CD4-positive, alpha-beta T cell treated with Interleukin-2 at 100 ng/mL for 4 hours (primary cell): ENCODE measurements at places on chromosomes 1 and 21.

GRCh38 chr1:116763116-116763786 lies 9.0 kb downstream of the CD2 start:
- DNase-seq: peak; percentile 87

DNA sequence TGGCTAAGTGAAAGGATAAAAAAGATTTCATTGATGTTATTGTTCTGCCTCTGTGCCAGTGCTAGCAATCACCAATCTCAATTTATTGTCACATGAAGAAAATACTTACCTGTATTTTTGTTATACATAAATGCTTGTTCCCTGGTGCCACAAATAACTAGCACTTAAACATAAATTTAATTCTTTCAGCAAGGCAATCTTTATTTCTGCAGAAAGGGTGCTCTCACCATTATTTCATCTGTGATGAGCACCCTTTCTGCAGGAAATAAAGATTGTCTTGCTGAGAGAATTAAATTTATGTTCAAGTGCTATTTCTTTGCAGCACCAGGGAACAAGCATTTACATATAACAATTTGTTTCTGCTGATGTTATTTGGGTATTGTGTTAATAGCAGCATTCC lies 87.2 kb downstream of the DIRAS3 start:
- DNase-seq: no peak

DNA sequence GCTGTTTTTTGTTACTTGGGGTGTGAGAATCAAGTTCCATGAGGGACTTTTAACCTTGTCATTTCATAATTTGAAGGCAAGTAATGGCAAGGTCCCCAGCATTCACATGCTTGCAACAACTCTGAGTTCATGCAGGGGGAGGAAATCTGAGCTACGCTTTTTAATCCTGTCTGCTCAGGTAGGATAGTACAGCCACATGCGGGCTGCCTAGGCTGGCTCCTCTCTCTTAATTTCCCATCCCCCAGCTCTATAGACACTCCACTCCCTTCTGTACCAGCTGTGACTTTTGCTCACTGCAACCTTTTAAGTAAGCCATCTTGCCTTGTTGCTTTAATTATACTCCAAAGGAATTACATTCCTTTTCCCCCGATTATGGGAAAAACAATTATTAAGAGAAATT lies 30.1 kb downstream of the PTGFR start:
- DNase-seq: no peak

GRCh38 chr1:61412601-61413000 lies 312.3 kb downstream of the TM2D1 start:
- no peak for DNase-seq
